ENCODE measurements at places on chromosomes 2 and 18. TPM values are rescaled to one million over a fixed set of nuclear protein-coding genes. Genes with fewer than 3 reads are reported as not detected.

The NGEF gene
- 1.1 TPM for total RNA-seq

The SDC1 gene
- 4.6 TPM for total RNA-seq

- DNase-seq: no peak
Observed at GRCh38 chr2:136399667-136400289, 281.8 kb upstream of the CXCR4 start.

- DNase-seq: no peak
Observed at GRCh38 chr2:231568098-231568784, 24.4 kb upstream of the TEX44 start.

The REG1B gene
- not detected for total RNA-seq

The PSD4 gene
- 0.82 TPM for total RNA-seq

DNA sequence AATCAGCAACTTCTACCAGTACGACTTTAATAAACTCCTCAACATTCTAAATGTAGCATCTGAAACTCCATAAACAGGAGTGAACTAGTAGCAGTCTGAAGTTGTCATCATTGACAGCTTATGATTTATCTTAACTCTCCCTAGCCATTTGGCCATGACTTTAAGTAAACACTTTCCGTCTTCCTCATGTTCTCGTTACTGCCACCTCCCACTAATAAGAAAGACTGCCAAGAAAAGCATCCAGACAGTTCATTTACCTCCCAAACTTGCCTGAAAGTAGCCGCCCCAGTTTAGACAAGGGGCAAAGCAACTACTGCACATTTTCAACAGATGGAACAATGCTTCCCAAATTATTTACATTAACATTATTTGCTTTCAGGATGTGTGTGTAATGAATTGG, 287.5 kb downstream of the OSR1 start:
- DNase-seq: peak; percentile 32

The DOCK10 gene
- 66.2 TPM for total RNA-seq

DNA sequence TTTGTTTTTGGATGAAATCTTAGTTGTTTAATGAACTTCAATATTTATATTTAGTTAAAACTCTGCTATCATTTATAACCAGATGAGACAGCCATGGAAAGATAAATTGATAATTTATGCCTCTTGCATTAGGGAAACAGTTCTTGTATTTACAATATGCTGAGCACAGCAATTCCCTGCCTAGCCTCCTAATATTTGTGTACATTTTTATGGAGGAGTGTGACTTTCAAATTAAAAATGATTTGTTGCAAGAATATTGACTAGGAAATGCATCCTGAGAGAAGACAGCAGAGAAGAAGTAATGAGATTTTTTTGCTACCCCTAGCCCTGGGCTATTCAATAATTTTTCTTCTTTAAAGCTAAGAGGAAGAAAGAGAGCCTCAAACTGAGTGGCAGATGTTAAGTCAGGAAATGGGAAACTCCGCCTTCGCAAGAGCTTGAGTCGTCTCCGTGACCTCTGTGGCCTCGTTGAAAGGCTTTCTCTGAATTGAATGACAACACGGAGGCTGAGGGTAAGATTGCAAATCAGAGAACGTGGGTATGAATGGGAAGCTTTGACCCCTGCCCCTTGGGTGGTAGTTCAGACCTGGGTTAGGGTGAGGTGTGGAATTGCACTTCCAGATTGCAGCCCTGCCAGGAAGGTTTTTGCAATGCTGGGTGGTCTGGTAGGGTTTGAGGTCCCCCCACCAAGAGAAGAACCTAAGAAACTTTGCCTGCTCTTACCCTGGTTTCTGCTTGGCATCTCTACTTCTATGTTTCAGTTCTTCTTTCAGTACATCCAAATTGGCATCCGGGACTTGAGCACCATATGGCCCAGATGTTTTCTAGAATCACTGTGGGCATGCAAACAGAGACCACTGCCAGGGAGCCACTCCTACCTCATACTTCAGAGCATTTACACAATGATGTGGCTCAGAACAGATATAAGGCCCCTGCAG, 210.3 kb upstream of the RBMS1 start:
- DNase-seq: no peak

The DUSP19 gene
- 4.8 TPM for total RNA-seq

The VIT gene
- total RNA-seq: 2.0 TPM

The DQX1 gene
- total RNA-seq: 0.27 TPM

The SIX3 gene
- not detected for total RNA-seq

DNA sequence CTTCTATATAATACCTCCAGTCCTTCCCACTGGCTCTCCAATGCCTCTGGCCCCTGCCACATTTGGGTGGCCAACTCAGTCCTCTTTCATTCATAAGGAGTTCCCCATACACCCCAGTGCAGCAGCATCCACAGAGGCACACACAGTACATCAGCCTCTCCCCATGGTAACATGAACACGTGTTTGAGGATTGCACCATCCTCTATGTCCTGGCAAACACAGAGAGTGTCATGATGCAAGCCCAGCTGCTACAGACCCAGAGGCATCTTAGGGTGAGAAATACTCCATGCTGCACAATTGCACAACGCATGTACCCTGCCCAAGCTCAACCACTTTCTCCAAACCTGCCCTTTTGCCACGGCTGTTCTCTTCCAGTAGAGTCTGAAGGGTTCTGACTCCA, 11.5 kb downstream of the IGFBP5 start:
- DNase-seq: peak; percentile 98

DNA sequence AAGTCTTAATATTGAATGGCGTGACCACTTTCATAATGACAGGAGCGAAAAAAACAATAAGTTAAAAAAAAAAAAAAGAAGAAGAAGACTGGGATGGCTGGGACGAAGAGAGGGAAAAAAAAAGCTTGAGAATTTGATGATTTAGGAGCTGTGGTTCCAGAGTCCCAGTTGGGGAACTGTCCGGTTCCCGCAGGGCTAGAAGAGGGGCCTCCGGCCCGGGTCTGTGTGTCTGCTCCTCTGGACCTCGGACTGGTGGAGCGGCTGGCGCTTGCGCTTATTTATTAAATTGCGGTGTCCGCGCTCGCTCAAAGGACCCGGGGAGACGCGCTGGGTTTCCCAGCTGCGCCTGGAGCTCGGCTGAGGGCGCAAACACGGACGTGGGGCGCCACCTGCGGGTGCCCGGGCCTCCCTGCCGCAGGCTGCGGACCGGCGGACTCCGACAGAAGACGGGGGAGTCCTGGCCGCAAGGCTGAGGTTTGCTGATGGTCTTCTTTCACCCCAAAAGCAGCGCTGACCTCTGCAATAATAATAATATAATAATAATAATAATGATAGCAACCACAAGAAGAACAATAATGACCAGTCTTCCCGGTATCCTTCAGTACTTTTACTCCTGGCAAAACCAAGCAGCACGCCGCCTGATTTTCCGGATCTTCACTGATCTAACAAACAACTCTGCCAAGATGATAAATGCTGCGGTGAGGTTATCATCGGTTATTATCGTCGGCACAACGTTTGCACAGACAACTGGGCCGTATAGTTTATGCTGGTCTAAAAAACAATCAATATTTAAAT, at the start of gene CBLN2:
CBLN2 (minus strand) TSS at position 251 of the 795 bp plus-strand sequence. CDS start 2,182 bp downstream, outside the sequence.
- peak; percentile 56 for DNase-seq
